Renal pelvis (tissue), 12 donors: ENCODE measurements at places on chromosomes 3 and 15. TPM values are rescaled to one million over a fixed set of nuclear protein-coding genes. Genes with fewer than 3 reads are reported as not detected.

The TUBGCP4 gene
- 35.0 TPM for polyA plus RNA-seq

The EOMES gene
- polyA plus RNA-seq: 0.13 TPM

The NR2E3 gene
- polyA plus RNA-seq: 0.54 TPM

The TMC3 gene
- polyA plus RNA-seq: 0.16 TPM

The SLC9C1 gene
- polyA plus RNA-seq: 0.86 TPM

The CGNL1 gene
- polyA plus RNA-seq: 67.4 TPM

The C3orf22 gene
- 0.25 TPM for polyA plus RNA-seq

The ARRDC4 gene
- polyA plus RNA-seq: 33.6 TPM

The STRIT1 gene
- polyA plus RNA-seq: 1.6 TPM

The RPL4 gene
- 3,292 TPM for polyA plus RNA-seq

The SERPINI2 gene
- 1.5 TPM for polyA plus RNA-seq

The NEDD4 gene
- polyA plus RNA-seq: 13.1 TPM

The ZNF35 gene
- 15.1 TPM for polyA plus RNA-seq

DNA sequence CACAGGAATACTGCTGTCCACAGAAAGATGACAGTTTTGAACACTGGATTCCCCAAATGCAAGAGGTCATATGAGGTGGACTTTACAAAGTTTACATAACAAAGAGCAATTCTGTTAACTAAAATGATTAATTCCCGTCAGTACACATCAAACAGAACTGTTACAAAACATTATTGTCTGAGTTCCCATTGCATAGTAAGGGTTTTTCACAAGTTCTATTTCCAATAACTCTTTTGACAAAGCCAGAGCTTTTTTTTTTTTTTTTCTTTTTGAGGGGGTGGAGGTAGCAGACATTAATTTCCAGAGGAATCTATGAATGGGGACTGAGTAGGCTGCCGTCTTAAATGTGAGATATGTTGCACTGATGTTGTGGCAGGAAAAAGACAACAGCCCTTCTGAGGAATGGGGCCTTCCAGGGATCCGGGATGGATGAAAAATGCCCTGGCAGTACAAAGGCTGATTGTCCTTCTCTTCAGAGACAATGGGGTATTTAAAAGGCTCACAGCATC lies 178.1 kb upstream of the KBTBD8 start:
- DNase-seq: no peak

GRCh38 chr15:35000511-35000910 lies 12.4 kb upstream of the ZNF770 start:
- no peak for DNase-seq

DNA sequence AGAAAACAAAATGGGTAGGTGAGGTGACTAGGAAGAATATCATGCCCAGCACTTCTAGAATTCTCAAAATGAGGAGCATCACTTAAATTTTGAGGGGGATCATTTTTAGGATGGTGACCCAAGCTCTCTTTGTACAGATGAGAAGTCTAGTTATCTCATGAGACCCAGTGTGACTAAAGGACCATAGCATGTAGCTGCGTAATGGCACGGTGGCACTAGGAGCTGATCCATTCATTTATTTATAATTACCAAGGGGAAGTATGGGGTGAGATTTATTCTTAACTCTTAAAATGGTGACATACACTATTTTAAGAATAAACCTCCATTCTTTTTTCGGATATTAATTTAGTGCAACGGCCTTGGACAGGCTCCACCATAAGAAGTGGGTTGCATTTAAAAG lies 8.3 kb downstream of the IQGAP1 start:
- no peak for DNase-seq

GRCh38 chr3:4460334-4460733 lies 6.7 kb downstream of the SUMF1 start:
- DNase-seq: no peak

DNA sequence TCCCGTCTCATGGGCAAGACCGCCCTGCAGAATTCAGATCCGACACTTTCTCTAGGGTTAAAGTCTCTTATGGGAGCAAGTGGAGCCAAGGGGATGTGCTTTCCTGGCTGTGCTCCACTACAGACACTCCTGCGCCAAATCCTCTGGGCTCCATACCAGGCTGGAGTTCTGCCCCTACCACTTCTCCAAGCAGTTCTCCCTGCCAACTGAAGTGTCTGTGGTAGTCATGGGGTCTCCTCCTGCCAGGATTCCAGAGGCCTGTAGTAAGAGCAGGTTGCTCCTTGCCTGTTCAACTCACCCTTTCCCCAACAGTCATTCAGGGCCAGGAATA lies 403.2 kb downstream of the GRM7 start:
- no peak for DNase-seq

DNA sequence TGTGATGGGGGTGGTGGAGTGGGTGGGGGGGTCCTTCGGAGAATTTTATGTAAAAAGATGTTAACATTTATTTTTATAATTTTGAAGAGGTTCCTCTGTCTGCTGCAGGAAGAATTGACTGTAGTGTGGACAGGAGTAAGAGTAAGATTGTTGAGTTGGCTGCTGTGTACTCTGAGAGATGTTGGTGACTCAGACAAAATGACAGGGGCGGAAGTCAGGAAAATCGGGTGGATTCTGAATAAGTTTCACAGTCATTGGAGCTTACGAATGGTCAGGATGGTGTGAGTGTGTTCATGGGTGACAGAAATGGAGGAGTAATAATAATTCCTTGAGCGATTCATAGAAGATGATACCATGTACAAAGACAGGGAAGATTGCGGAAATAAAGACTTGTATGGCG lies 420.0 kb downstream of the ROBO2 start:
- no peak for DNase-seq

GRCh38 chr3:56845505-56845904 lies 43.8 kb upstream of the ARHGEF3 start:
- no peak for DNase-seq

DNA sequence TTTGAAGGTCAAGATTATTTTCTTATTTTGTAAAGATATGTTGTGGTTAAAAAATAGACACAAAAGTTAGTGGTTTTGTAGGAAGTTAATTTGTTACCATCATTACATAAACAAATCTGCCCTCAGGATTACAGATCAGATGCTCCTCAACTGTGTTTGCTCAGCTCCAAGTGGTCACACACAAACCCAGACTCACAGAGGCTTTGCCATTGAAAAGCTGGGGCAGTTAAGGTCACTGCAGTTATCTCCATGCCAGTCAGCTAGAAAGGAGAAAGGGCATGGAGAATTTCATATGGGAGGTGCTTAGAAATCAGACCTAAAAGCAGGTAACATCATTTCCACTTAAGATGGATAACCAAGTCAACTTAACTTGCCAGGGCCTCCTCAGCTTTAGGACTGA lies 825.7 kb upstream of the GBE1 start:
- DNase-seq: no peak

- DNase-seq: no peak
Observed at GRCh38 chr15:68552344-68552743, 26.4 kb upstream of the CORO2B start.

DNA sequence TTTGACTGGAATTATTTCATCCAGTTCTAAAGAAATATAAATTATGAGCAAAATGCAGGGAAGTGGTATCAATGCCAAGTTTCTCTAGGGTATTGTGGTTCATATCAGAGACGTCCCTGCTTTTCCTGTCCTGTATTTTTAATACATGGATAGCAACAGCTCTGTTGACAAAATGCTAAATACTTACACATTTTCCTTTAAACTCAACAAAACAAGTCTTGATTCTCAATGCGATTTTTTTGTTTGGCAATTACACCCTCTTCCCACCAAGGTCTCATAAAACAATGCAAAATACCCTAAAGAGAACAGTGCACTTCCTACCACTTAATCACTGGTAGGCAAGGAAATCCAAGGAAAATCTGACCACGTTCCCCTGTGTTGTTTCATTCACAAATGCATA lies 120.0 kb downstream of the DUT start:
- no peak for DNase-seq

DNA sequence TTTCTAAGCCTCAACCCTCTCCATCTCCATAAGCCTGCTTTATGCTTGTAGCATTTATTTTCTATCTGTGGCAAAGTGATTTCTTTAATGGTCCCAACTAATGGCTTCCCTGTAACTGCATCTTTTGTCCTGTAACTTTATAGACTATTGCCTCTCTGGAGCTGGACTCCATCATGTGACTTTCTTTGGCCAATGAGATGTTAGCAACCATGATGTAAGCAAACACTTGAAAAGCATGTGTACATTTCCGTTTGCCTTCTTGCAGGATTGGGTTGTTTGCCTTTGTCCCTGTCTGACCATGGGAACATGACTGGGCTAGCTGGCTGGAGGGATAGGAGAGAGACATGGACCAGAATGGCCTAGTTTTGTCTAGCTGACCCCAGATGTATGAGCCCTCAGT lies 106.0 kb upstream of the LRIG1 start:
- no peak for DNase-seq

DNA sequence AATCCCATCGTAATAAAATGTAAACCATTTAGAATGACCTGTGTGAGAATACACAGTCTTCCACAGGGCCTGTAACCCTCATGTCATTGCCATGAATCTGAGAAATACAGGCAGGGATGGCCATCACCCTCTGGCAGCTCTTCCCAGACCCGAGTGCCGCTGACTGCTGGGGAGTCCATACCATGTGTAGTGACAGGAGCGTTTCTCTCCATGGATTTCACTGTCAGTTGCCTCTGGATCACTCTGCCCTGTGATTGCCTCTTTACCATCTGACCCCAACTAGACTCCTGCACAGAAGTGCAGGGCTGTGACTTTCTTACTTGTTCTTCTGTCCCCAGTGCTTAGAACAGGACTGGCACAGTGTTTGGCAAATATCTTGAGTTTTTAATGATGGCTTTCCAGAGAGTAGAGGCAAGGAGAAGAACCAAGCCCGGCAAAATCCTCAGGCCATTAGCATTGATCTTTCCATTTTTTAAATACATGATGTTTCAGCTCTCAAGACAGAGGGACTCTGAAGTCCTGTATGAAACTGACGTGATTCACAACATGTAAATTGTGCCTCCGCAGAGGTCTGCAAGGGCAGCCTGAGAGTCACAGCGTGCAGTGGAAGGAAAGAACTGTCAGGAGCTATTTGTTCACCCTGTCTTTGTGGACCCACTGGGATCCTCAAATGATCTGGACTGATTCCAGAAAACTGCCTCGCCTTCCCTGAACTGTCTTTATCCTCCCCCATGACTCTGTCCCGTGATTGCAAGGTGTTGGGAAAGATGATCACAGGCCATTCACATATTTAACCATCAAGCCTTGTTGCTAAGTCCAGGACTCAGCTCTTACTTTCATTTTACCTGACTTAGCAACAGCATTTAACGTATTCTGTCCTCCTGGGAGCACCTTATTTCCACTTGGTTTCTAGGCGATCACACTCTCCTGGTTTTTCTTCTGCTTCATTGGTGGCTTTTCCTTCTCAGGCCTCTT lies 354.9 kb downstream of the EPHB1 start:
- no peak for DNase-seq

- peak; percentile 35 for DNase-seq
Observed at GRCh38 chr3:27467545-27467944, 16.6 kb downstream of the SLC4A7 start.

DNA sequence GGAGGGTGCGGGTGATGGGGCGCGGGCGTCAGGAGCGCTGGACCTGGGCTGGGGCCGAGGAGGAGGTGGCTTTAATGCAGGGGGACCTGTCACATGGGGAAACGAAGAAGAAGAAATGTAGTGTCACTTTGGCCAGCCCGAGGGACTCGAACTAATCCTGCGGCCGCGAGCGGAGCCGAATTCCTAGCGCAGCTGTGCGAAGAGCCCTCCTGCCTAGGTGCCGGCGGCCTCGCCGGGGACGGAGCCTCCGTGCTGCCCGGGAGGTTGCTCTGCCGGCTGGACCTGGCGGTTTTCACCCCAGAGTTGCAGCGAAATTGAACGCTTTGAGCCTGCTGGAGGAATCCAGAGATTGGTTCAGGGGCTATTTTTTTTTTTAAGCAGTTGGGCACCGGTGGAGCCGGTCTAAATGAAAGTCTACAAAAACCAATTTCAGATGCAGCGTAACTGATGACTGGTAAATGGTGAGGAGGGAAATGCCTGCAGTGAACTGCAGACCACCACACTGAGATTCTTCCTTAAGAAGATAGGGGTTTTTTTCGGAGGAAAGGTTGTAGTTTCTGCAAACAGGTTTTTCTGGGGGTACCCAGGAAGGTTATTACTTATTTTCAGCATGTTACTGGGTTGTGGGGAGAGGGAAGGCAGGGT lies 662 bp downstream of the TMEM108 start:
- DNase-seq: no peak

- DNase-seq: no peak
Observed at GRCh38 chr15:25900431-25900830, 37.3 kb upstream of the ATP10A start.

- DNase-seq: no peak
Observed at GRCh38 chr3:127829537-127829936, 7.2 kb upstream of the MGLL start.

GRCh38 chr3:194098081-194098842 lies 37.7 kb upstream of the HES1 start:
- DNase-seq: no peak

- DNase-seq: no peak
Observed at GRCh38 chr3:33174095-33174494, 44.5 kb downstream of the SUSD5 start.

DNA sequence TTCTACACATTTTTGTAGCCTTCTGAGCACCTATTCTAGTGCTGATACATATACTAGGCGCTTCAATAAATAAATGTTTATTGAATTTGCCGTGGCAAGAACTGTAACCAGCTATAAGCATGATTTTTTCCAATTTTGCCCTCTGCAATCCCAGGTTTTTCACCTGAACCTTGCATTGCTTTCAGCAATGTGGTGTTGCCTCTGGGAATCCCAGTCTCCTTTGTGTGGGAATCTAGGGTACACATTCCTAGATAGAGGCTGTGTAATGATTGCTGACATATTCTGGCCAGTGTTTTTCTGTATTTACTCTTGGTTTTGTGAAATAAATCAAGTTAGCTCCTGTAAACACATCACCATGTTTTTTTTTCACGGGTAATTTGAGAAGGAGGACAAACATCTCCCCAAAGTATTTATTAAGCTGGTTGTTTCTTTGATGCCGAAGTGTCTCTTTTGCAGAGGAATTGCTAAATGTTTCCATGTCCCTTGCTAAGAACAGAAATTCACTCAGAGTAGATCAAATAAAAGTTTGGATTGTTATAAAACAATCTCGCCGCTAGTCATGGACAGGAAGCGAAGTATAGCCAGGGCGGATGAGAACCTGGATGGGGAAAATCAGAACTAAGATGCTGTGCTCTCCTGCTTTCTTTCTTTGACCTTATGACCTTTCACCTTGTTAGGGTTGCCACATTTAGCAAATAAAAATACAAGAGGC lies 1.2 kb downstream of the CFAP91 start:
- DNase-seq: peak; percentile 23
